ENCODE measurements at places on chromosomes 2 and 18.

DNA sequence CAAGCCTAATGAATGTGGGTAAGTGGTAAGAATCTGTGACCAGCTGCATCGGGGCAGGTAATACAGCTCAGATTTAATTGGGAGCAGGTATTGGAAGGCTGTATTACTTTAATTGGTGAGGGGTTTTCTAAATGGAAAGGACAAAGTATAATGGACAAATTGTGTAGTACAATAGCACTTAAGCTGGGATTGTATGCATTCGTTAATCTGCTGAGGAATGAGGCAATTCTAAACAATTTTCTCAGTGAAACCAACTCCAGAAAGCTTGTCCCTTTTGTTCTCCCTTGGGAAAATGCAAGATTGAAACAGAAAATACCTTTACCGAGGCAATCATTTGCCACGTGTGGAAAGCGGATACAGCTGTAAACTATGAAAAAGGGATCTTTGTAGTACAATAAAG lies 801.6 kb upstream of the POU3F3 start:
- no peak for DNase-seq

GRCh38 chr2:144131042-144131441 lies 388.9 kb downstream of the ZEB2 start:
- no peak for DNase-seq

DNA sequence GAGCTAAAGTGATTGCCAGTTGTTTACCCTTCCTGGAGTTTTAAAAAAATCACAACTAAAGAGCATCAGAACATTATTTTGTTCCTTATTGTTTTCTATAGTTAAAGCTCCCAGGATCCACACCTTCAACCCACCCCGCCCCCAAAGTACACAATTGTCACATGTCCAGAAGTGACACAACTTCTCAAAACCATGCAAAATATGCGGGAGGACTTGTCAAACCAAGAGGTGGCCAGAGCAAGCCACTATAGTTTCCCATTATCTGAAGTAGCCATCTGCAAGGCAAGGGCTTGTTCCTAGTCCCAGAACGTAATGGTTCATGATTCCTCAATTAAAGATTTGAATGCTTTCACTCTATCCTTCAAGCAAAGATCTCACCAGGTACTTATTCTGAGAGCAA lies 9.9 kb upstream of the INO80C start:
- DNase-seq, result no peak

DNA sequence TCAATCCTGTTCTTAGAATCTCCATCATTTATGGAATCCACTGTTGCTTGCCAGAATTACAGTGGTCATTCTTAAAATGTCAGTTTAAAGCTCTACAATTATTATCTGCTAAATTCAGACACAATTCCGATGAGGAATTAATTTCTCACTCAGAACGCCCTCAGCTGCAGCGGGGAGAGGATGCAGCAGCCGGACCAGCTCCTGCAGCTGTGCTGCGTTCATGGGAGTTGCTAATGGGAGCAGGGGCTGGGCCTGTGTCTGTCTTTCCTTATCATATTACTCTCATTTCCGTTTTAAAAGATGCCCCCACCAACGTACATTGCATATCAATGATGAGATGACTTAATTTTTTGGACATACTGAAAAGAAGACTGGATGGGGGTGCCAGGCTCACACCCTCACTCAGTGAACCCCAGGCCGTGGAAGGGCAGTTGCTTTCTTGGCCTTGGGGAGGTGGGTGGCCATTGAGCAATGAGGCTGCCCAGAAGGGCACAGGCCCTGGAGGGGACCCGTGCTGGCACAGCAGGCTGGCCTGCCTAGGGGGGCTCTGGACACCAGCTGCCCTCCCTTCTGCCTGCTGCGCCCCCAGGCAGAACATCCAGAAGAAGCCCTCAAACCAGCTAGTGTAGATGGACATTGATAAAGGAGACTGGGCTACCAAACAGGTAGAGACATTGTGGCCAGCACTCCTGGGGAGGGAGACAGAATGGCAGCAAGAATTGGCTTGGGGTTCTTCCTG lies 503.6 kb upstream of the MYT1L start:
- no peak for DNase-seq

DNA sequence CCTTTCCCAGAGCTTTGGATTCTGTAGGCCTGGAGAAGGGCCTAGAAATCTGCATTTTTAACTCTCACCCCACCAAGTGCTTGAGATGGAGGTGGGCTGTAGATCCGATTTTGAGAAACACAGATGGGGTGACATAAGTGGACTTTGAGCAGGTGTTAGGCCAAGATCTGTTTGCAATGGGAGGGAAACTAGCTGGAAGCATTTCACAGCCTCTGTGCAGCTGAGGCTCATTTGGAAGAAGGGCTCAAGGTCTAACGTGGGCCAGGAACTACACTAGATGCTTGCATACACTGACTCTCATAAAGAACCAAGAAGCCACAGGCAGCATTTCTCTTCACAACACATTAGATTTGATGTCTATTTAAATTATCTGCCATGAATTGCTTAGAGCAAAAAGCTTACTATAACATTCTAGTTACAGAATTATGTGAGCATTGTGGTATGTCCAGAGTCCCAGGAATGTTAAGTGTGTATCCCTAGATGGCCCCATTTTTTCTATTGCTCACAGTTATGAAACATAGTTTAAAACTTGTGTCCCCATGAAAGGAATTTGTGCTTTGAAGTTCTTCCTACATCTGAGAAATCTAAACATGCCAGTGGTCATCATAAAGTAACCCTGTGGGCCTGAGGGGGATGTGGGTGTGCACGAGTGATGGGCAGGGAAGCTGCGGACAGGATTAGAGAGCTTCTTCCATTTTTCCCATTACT lies 77.2 kb downstream of the CD28 start:
- peak; percentile 76 for DNase-seq

DNA sequence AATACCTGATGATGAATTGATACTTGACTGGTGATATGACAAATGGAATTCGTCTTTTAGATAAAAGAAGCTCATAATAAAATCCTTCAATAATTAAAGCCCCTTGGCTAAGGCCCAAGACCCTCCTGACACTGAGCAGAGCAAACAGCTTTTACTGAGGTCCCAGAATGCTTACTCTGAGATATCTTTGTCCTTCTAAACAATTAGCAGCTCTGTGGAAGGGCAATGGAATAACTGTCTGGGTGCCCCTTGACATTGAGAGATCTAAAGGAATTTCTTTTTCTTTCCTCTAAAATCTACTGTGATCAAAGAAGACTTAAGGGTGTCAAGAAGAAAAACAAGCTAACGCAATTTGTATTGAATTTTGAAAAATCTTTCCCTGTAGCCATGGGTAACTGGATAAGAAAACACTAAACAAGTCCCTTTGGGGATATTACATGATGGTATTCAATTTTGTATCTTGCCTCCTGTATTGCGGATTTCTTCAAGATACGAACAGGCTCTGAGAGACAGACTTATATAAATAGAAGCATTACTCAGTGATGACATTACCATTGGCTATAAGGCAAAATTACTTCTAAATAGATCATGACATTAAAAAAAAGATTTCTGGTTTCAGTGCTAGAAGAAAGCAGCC lies 128.8 kb downstream of the MREG start:
- DNase-seq, result no peak

DNA sequence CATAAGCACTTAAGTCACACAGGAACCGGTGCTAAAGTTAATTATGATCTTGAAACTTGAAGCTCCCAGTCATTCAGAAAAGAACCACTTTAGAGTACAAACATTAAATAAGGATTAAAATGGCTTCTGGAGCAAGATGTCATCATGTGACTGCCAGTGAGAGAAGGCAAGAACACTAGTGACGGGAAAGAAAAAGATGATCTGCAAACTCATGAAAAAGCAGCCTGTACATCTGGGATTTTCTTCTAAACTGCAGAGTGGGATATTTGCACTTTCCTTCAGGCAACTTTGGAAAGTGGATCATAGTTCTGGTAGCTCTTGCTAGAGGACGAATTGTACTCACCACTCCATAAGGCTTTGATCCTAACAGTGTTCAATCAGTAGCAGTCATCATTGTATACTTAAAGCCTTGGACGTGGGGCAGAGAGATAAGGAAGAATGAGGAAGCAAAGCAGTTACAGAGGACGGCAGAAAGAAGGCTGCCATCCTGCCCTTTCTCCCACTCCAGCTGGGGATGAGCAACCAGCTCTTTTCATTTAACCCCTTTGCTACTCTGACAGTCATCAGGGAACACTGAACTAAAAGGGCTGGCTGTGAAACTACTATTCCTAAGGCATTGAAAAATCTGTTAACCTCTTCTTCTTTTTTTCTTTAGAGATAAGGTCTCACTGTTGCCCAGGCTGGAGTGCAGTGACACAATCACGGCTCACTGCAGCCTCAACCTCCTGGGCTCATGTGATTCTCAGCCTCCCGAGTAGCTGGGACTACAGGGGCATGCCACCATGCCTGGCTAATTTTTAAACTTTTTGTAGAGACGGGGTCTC lies 18.1 kb downstream of the ABHD3 start:
- no peak for DNase-seq

DNA sequence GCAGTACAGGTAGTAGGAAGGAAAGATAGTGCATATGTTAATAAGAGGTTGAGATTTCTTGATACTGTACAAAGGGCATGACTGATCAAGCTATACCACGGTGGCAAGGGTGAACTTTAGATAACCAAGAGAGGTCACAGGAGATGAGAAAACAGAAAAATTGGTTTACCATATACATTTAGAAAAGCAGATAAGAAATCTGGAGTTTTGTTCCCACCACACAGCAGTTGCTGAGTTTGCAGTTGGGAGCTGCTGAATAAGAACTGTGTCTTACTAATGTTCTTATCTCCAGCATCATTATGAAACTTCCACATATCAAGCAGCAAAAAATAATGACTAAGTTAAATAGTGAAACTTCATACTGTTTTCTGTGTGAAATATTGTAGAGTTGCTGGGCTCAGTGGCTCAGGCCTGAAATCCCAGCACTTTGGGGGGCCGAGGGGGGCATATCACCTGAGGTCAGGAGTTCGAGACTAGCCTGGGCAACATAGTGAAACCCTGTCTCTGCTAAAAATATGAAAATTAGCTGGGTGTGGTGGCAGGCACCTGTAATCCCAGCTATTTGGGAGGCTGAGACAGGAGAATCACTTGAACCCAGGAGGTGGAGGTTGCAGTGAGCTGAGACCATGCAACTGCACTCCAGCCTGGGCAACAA lies 12.0 kb upstream of the IMPACT start:
- DNase-seq, result no peak

- DNase-seq, result no peak
Measured at GRCh38 chr2:218022851-218023530, 20.2 kb upstream of the TNS1 start.

DNA sequence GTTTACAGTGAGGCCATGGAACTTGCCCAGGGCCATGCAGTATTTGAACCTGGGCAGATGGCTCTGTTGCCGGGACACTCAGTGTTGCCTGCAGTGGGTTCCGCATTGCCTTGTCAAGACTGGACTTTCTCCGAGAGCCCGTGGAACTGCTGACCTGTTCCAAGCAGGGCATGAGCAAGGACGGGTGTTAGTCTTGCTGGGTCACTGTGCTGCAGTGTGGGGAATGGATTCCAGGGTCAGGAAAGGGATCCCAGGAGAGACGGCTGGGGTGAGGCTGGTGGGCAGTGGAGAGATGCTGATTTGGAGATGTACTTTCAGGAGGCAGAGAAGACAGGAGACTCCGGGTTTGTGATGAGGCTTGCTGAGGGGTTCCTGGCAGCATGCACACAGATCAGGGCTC lies 348.7 kb upstream of the HS6ST1 start:
- DNase-seq, result no peak

DNA sequence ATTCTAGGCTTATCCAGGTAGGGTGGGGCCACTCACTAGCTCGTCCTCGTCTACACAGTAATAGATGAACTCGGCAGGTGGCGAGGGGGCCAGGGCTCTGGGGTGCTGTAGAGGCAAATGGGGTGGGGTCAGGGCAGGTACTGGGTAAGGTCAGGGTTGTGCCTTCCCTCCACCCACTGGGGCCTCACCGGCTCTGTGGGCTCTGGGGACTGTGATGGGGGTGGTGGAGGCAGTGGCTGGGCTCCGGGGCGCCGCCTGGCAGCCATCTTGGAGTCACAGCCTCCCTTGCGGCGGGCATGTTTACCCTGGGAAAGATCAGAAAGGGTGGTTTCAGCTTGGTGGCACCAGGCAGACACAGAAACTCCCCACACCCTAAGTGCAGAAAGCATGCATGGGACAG lies 6.4 kb downstream of the MBD1 start:
- DNase-seq, result no peak

DNA sequence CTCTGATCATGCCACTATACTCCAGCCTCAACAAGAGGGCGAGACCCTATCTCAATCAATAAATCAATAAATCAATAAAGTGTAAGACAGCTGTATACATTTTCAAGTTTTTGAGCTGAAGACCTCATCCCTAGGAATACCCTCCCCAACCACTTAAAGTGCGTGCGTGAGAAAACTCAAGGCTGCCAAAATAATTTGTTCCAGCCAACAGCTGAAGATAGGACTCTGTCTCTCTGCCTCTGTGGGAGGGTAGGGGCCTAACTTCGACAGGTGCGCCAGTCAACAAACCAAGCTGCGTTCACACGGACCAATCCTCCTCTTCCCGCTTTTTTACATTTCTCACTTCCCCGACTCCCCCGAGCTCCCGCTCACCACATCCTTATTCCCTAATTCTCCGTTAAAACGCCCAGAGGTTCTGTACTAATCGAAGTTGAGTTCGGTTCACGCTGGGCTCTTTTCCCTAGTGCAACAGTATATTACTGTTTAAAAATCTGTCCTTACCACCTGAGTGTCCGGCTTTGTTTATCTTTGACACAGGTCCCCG lies 618 bp downstream of the POLR2D start:
- DNase-seq, result no peak

DNA sequence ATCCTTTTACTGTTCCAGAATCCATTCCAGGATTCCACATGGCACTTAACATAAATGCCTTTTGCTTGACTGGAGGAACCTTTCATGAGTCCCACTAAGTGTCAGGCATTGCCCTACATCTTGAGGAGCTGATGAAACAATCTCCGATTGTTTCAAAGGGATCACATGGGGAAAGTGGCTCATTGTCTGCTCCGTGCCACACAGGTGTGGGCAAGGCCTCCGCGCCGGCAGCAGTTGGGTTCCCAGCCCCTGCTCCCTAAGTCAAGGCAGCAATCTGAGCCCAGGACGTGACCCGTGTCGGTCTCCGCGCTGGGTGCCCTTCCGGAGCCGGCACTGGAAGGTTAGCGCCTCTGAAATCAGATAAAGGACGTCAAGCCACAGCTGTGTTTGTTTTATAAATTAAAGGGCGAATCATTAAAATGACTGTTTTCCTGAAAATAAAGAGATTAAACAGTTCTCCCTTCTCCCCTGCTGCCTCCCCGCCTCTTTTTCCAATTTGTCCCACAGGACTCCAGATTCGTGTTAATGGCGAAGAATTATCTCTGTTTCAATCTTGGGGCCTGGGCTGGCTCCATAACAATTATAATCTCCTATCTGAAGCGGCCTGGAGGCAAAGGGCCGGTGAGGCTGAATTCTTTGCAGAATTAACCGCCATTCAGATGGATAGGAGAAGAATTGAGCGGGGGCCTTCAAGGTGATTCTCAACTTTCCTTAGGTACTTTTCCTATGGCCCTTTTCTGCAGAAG lies 84.3 kb upstream of the FZD7 start:
- no peak for DNase-seq

- DNase-seq, result no peak
Measured at GRCh38 chr2:204437815-204438756, 107.2 kb upstream of the PARD3B start.
